Urinary bladder (tissue), 4 donors: ENCODE measurements at places on chromosomes 6 and 20. TPM values are rescaled to one million over a fixed set of nuclear protein-coding genes. Genes with fewer than 3 reads are reported as not detected.

The NFATC2 gene
- polyA plus RNA-seq = 2.1 TPM

The PDYN gene
- not detected for polyA plus RNA-seq

The DZANK1 gene
- polyA plus RNA-seq = 1.7 TPM

The VIP gene
- polyA plus RNA-seq = 13.3 TPM

The SDC4 gene
- polyA plus RNA-seq = 110 TPM
